Thyroid gland (tissue), 4 donors: ENCODE measurements at places on chromosomes 13 and 19. TPM values are rescaled to one million over a fixed set of nuclear protein-coding genes. Genes with fewer than 3 reads are reported as not detected.

GRCh38 chr13:101447852-101448251, 4.6 kb upstream of the ITGBL1 start:
- H3K4me3 ChIP-seq = no peak overlapping the region
- H3K27me3 ChIP-seq = no peaks in the 10 kb centered on the region
- H3K36me3 ChIP-seq = no peaks in the 10 kb centered on the region
- H3K4me1 ChIP-seq = no peaks in the 10 kb centered on the region

DNA sequence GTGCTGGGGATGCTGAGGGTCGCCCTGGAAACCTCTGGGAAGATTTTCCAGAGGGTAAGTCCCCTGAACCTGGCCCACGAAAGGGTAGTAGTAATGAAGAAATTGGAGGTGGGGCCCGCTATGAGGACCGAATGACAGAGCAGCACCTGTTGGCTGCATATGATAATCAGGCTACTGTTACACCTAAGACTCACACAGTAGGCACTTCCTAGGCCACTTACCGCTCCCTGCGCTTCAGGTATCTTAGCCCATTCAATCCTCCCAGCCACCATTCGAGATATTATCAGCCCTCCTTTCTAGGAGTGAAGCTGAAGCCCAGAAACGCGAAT, 4.3 kb upstream of the LRFN3 start:
- H3K4me3 ChIP-seq = no peak overlapping the region
- H3K27me3 ChIP-seq = no peaks in the 10 kb centered on the region
- H3K4me1 ChIP-seq = peaks cover 19% of the 10 kb centered on the region
- H3K27ac ChIP-seq = no peak overlapping the region

SIGLEC9 gene
- total RNA-seq = 1.2 TPM

GRCh38 chr13:28528848-28529247, 33.9 kb upstream of the FLT1 start:
- no peak overlapping the region for H3K4me3 ChIP-seq
- DNase-seq = no peak
- H3K36me3 ChIP-seq = no peaks in the 10 kb centered on the region
- H3K4me1 ChIP-seq = peaks cover 7% of the 10 kb centered on the region
- no peak overlapping the region for H3K27ac ChIP-seq

ELOF1 gene
- total RNA-seq = 57.0 TPM

PROZ gene
- not detected for total RNA-seq

- no peaks in the 10 kb centered on the region for H3K27me3 ChIP-seq
- no peak overlapping the region for H3K27ac ChIP-seq
- H3K4me3 ChIP-seq = no peak overlapping the region
- H3K4me1 ChIP-seq = peaks cover 24% of the 10 kb centered on the region
- peak; percentile 20 for DNase-seq
Measured at GRCh38 chr19:6417713-6418561, 6.7 kb downstream of the KHSRP start.

C19orf67 gene
- not detected for total RNA-seq

F7 gene
- not detected for total RNA-seq

ZNF835 gene
- 9.7 TPM for total RNA-seq

CGB5 gene
- total RNA-seq = not detected

- no peak for DNase-seq
- H3K27ac ChIP-seq = no peak overlapping the region
- H3K4me3 ChIP-seq = no peak overlapping the region
- no peaks in the 10 kb centered on the region for H3K4me1 ChIP-seq
- no peaks in the 10 kb centered on the region for H3K36me3 ChIP-seq
- H3K27me3 ChIP-seq = no peaks in the 10 kb centered on the region
Measured at GRCh38 chr13:47499358-47500150, 501.5 kb downstream of the SUCLA2 start.

TMEM145 gene
- total RNA-seq = not detected
